Putamen (tissue), 1 donor: ENCODE measurements at places on chromosomes 4 and X.
A peak's percentile ranks its signal among the peaks of the same experiment; 100 is the strongest.

GRCh38 chrX:123083924-123084323 is 100.2 kb upstream of the GRIA3 start:
- no peak for DNase-seq

GRCh38 chr4:113142351-113142750 is 92.9 kb downstream of the ANK2 start:
- DNase-seq, result no peak

DNA sequence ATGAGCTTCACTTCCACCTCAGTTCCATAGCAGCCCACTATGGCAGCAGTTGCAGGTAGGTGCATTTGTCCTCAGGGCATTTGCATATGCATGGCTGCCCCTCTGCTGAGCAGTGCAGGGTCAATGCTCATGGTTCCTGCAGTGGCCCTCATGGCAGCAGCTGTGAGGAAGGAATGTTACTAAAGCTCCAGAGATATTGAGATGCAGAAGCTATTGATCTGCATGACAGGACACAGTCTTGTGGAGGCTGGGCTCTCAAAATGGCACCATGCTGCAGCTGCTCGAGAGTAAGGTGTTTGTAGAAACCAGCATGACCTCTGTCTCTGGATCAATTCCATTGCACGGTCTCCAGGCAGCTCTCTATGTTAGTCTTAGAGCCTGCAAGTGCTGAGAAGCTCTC is 179.2 kb upstream of the PCDH18 start:
- DNase-seq, result no peak

- no peak for DNase-seq
These were observed 16.4 kb downstream of the NSDHL start for GRCh38 chrX:152847281-152847680.

- DNase-seq, result no peak
These were observed 12.9 kb downstream of the TLR10 start for GRCh38 chr4:38769857-38770256.

DNA sequence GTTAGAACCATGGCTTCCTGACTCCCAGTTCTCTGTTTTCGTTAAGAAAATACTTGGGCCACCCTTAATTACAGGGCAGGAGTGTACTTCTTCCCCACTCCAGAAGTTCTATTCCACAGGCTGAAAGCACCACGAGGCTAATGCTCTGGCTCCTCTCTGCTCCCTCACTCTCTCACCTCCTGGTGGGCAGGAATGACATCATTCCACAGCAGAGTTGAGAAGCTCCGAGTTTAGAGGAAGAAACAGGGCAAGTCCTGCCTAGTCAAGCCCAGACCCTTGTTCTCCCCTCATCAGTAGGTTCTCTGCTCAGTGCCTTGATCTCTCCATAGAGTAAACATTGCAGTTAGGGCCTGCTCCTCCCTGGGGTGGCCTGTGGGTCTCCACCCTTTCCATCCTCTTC is 343.8 kb upstream of the CLNK start:
- no peak for DNase-seq

- DNase-seq, result peak; percentile 71
These were observed at the start of gene MPP1 for GRCh38 chrX:154804957-154805695. TSS of gene MPP1 (minus strand) at chrX:154805485. CDS start at chrX:154805373, 112 bp downstream.

- DNase-seq, result no peak
These were observed 29.5 kb downstream of the TMEM255A start for GRCh38 chrX:120281761-120282160.

GRCh38 chr4:133149932-133150471 is 908 bp downstream of the PCDH10 start:
- no peak for DNase-seq
